ENCODE measurements at places on chromosomes 12 and 14.

- no peak for DNase-seq
Measured at GRCh38 chr12:117044790-117045159, 54.4 kb downstream of the TESC start.

- DNase-seq = no peak
Measured at GRCh38 chr14:75543253-75543652, 21.0 kb downstream of the BATF start.

GRCh38 chr14:93301821-93302447, 30.9 kb downstream of the BTBD7 start:
- peak; percentile 61 for DNase-seq

GRCh38 chr12:67220065-67220464, 49.1 kb upstream of the CAND1 start:
- DNase-seq = peak; percentile 27

DNA sequence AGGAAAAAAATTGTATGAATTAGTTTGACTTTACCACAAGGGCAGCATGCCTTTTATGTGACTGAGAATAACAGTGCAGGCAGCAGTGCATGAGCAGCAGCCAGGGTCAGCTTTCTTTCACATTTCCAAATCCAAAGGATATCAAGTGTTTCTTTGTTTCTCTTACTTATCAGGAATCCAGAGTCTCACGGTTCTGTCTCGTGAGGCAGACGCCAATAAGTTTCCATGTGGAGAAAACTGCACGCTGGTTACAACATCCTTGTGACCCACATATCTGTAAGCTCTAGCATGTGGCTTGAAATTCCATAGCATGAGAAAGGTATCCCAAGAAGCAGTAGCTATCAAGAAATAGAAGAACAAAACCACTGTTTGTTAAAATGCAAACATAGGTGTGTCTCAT, 27.6 kb downstream of the GALNT4 start:
- DNase-seq = peak; percentile 69

DNA sequence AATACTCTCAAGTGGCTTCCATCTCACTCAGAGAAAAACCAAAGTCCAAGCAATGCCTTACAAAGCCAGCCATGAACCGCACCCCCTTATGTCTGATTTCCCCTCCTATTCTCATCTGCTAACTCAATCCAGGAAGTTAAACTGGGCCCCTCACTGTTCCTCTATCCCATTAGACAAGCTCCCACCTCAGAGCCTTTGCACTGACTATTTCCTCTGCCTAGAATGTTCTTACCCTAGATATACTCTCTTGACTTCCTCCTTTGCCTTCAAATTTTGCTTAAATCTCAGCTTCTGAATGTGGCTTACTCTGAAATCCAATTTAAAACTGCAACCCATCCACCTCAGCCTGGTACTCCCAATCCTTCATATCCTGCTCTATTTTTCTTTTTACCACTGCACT, 257.0 kb upstream of the USP15 start:
- no peak for DNase-seq
